ENCODE measurements at places on chromosomes 3 and 15.

GRCh38 chr15:63628123-63628822, 31.1 kb downstream of the FBXL22 start:
- DNase-seq, result no peak

DNA sequence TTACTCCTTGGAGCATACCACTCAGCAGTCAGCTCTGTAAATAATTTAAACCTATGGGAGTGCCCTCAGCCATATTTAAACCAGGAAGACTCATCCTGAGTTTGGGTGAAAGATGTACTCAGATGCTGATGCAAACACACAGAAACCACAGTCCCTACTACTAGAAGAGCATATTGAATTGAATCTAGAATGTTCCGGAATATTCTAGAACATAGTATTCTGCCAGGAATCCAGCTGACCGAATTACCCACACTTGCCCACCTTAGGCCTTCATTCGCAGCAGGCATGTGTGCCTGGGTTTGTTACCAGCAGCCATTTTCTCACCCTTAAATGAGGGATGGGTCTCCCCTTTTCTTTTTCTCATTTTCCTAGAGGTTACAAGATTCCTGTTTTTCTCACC, 202.4 kb upstream of the ICE2 start:
- no peak for DNase-seq

DNA sequence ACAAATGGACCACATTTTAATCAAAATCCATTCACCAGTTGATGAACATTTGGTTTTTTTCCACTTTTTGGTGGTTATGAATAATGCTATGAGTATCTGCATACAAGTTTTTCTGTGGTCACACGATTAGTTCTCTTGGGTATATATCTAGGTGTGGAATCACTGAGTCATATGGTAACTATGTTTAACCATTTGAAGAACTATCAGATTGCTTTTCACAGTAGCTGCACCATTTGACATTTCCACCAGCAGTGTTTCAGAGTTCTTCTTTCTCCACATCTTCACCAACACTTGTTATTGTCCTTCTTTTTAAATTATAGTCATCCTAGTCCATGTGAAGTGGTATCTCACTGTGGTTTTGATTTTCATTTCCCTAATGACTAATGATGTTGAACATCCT, 33.3 kb upstream of the ATG7 start:
- DNase-seq, result peak; percentile 34

GRCh38 chr3:185796431-185797107, 28.3 kb downstream of the IGF2BP2 start:
- no peak for DNase-seq

DNA sequence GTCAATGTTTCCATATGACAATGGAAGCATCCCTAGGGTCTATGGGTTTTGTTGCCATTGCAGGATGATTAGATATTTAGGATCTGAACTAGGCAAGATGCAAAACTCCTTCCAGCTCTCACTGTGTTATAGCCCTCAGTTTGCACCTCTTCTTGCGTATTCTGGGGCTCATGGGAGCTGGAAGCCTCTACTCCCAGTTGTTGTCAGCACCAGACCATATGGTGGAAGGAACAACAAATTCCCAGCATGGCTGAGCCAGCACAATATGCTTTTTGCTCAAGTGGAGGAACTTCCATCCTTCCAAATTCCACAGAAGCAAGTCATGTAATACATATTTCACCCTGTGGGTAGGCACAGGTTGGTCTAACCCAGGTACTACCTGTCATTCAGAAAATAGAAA, 18.5 kb upstream of the CTXND1 start:
- DNase-seq, result no peak

DNA sequence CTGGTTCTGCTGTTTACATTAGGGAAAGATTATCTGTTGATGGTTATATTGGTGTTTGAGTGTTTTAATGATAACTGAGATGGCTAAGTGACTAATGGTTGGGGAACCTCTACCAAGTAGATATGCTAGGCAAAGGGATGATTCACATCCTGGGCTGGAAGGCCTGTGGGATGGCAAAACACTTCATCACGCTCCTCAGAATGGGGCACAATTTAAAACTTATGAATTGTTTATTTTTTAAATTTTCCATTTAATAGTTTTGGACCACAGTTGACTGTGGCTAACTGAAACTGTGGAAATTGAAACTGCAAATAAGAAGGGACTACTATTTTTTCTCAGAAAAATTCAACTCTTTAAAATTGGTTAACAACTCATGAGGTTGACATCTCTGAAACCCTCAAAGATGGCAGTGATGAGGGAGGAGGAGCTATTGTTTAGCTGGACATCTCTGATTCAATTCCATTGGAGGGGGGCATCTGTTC, 100.5 kb upstream of the ZBED2 start:
- DNase-seq, result no peak

GRCh38 chr3:66236281-66236680, 15.5 kb downstream of the SLC25A26 start:
- DNase-seq, result no peak

DNA sequence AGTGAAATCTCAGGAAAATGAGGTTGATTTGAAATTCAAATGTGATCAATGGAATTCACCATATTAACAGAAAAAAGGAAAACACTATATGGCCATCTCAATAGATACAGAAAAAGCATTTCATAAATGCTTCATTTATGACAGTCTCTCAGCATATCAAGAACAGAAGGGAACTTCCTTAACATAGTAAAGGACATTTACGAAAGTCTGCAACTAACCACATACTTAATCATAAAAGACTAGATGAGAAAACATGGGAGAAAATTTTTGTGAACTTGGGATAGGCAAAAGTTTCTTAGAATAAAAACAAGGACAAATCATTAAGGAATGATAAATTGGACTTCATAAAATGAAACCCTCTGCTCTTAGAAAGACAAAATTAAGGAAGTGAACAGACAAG, 24.7 kb upstream of the TIPARP start:
- DNase-seq, result no peak

DNA sequence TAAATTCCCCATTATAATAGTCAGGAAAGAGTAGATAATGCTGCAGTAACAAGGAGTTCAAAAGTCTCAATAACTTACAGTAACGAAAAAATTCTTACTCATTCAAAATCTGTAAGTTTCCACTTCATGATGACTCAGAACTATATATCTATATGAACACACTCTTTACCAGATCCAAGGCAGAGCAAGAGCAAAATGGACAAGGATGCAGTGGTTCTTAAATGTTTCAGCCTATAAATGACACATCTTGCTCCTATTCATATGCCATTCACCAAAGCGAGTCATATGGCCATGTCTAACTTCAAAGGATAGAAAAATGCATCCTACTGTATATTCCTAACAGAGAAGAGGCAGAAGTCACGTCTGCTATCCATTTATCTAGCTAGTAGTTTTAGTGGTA, 787.7 kb downstream of the NAALADL2 start:
- DNase-seq, result no peak

- no peak for DNase-seq
Observed at GRCh38 chr15:88312941-88313579, 56.5 kb upstream of the NTRK3 start.
